ENCODE measurements at places on chromosomes 7 and 10. TPM values are rescaled to one million over a fixed set of nuclear protein-coding genes. Genes with fewer than 3 reads are reported as not detected.

The TUBB8 gene
- not detected for total RNA-seq

The ADAM22 gene
- total RNA-seq: 0.26 TPM

The NACAD gene
- 0.39 TPM for total RNA-seq

The MMD2 gene
- total RNA-seq: not detected

- DNase-seq: no peak
These were observed 25.2 kb downstream of the ADAP1 start for GRCh38 chr7:929311-929711.

DNA sequence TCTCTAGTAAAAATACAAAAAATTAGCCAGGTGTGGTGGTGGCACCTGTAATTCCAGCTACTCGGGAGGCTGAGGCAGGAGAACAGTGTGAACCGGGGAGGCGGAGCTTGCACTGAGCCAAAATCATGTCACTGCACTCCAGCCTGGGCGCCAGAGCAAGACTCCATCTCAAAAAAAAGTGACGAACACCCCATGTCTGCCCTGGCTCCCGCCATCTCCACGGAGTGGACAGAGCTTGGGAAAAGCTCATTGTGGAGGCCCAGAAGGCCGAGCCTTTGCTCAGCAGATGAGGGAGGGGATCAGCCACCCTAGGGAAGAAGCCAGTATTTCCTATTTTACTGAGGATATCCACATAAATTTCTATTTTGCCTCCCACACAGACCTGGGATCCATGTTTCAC lies 136.8 kb downstream of the DIP2C start:
- no peak for DNase-seq

- DNase-seq: peak; percentile 3
These were observed 25.6 kb downstream of the RNF216 start for GRCh38 chr7:5755704-5756504.
